Bronchial smooth muscle cell (primary cell): ENCODE measurements at places on chromosomes 2 and 18. TPM values are rescaled to one million over a fixed set of nuclear protein-coding genes. Genes with fewer than 3 reads are reported as not detected.

Gene GLS
- total RNA-seq: 120 and 170 TPM in 2 replicates

Gene SCN7A
- 9.5 and 14.3 TPM in 2 replicates for total RNA-seq

Gene G6PC2
- not detected in 2 replicates for total RNA-seq

Gene NYAP2
- not detected in 2 replicates for total RNA-seq

Gene SNORC
- 0.52 and 0.79 TPM in 2 replicates for total RNA-seq

Gene INO80D
- 3.3 and 4.3 TPM in 2 replicates for total RNA-seq

Gene AQP4
- not detected in 2 replicates for total RNA-seq

Gene ZNF396
- 1.4 and 2.2 TPM in 2 replicates for total RNA-seq

Gene OTOS
- not detected in 2 replicates for total RNA-seq

Gene DSG1
- total RNA-seq: not detected in 2 replicates

Gene MYO5B
- under 0.01 and 0.17 TPM in 2 replicates for total RNA-seq

Gene CETN1
- not detected in 2 replicates for total RNA-seq

Gene MAL
- total RNA-seq: 0.16 and 0.17 TPM in 2 replicates

Gene NEUROD1
- not detected in 2 replicates for total RNA-seq

Gene ST8SIA5
- 0.16 TPM in 1 of 2 replicates, not detected in the other for total RNA-seq
